ENCODE measurements at places on chromosomes 5 and 9.

GRCh38 chr5:122943050-122943698 is 93.4 kb downstream of the PPIC start:
- DNase-seq: no peak

- no peak for DNase-seq
Measured at GRCh38 chr9:115591584-115591984, 473.6 kb upstream of the TNC start.

DNA sequence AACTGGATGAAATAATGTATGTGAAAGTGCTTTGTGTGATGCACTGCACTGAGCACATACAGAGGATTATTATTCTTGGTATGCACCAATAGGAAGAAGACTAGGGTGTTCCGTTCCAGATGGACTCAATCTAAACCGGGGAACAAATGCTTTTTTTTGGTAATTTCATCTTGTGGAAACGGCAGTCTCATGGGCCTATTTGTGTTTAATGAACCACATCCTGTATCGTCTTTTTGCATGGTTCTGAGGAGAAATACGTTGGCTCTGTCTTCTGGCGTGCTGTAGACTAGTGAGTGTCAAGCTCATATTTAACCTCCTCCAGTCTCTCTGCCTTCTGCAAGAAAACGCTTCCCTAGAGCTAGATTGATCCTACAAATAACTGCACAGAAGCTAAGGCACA is 30.0 kb downstream of the TRIM32 start:
- no peak for DNase-seq

- DNase-seq: no peak
Measured at GRCh38 chr5:153974131-153974812, 64.4 kb downstream of the FAM114A2 start.

DNA sequence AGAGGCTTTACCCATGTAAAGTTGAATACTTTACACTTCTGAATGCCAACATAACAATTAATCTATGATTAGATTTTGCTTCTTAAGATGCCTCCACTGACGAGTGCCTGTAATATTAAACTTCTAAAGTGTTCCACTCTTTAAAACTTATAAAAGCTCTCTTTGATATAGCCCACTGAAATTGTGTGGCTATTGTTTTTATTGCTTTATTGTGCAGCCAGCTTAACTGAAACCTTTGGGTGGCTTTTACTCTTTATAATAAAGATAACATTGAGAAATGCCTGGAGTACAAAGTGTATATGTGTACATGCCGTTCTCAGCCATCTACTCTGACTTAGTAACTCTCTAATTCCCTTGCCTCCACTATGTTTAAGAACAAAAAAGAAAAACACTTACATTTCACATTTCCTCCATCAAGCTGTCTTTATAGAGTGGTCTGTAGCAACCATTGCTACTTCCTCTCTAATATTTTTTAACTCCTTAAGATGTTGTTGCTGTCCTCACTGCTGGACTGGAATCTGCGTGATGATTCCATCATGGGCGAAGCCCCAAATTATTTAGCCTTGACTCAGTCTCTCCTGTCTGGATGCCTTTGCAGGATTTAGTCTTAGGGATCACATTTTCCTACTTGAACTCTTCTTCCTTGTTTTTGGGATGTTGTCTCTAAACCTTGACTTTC is 9.1 kb downstream of the PIK3R1 start:
- no peak for DNase-seq

- no peak for DNase-seq
Measured at GRCh38 chr9:77808751-77809081, 160.6 kb upstream of the GNA14 start.

DNA sequence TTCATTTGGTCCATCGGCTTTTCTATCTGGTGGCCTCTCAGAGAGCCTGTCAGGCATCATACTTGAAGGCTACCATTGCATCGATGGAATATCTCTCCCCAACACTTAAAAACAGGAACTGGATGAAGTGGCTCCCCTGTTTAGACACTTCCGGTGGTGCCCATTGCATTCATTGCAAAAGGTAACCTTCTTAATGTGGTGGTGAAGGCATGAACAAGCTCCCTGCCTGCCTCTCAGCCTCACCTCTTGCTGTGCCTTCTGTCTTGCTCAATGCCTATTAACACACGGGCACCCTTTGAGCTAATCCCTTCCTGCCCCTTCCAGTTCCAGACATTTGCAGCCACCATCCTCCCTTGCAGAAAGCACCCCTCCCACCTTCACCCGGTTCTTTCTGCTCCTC is 233.1 kb upstream of the MSX2 start:
- no peak for DNase-seq

DNA sequence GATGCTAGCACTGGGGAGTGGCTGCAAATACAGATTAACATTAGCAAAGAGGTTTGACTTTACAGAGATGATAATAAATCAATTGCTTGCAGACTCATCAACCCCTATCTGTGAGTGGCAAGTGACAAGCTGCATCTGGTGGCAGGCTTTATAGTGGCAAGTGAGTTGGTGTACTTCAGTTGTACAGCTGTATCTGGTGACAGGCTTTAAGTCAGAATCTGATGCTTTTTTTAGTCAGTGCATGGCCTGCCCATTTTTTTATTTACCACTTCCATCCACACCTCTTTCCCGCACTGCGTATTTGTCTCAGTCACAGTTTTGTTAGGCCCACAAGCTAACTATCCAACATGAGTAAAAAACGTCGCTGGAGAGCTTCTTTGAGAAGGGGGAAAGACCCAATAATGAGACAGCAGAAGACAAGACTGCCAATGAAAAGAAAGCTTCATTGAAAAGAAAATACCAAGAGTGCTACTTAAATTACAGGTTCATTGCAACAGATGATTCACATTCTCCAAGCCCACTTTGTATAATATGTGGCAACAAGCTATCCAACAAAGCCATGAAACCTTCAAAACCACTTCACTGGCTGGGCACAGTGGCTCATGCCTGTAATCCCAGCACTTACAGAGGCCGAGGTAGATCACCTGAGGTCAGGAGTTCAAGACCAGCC is 23.1 kb downstream of the ANP32B start:
- no peak for DNase-seq

GRCh38 chr5:135304352-135305221 is 94.4 kb downstream of the MACROH2A1 start:
- no peak for DNase-seq

GRCh38 chr5:2190549-2190948 is 307.8 kb upstream of the IRX4 start:
- no peak for DNase-seq

GRCh38 chr5:179187229-179187678 is 127.1 kb downstream of the ZNF354C start:
- DNase-seq: no peak

DNA sequence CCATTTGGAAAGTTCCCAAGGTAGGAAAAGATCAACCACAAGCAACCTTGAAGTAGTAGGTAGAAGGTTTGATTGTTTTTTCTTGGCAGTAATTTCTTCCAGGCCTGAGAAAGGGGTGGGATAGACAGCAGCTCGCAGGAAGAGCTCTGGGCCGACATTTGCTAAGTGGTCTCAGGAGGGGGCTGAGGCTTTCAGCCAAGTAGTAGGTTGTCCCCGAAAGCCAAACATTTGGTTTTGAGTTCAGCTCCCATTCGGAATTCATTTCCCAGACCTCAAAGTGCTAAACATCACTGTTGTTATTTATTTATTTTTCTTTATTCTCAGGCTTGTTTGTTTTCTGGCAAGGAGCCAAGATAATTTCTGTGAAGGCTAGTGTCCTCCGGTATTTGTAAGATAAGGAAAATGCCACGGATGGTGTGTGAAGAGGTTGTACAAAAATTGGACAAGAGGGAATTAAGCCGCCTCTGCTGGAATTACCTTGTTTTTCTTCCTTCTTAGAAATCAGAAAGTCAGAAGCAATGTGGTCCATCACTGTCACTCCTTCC is 112.1 kb downstream of the KIF4B start:
- no peak for DNase-seq

DNA sequence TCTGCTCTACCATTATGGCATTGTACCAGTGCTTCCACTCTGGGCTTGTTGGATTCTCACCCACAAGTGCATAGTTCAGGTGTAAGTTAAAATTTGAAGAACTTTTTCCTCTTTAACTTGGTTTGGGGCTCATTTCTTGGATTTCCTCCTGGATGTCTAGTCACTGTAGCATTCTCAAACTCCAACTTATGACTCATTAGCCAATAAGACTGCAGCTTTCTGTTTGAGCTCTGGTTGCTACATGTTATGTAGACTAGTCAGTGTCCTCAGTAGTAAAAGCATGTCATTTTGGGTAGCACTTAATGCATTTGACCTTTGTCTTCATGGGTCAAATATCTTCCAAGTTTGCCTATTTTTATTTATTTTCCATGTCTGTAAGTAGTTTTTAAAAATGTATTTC is 790.8 kb downstream of the BRINP1 start:
- no peak for DNase-seq

DNA sequence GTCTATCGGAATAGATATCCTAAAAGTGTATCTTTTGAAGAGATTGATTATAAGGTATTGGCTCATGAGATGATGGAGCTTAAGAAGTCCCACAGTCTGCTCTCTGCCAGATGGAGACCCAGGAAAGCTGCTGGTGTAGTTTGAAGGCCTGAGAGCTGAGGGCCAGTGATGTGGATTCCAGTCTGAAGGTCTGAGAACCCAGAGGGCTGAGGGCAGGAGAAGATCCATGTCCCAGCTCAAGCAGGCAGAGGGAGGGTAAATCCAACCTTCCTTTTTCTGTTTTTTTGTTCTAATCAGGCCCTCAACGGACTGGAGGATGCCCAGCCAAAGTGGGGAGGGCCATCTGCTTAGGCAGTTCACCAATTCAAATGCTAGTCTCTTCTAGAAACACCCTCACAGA is 11.0 kb upstream of the ABL1 start:
- no peak for DNase-seq

GRCh38 chr5:74595143-74595925 is 45.2 kb downstream of the ENC1 start:
- no peak for DNase-seq

DNA sequence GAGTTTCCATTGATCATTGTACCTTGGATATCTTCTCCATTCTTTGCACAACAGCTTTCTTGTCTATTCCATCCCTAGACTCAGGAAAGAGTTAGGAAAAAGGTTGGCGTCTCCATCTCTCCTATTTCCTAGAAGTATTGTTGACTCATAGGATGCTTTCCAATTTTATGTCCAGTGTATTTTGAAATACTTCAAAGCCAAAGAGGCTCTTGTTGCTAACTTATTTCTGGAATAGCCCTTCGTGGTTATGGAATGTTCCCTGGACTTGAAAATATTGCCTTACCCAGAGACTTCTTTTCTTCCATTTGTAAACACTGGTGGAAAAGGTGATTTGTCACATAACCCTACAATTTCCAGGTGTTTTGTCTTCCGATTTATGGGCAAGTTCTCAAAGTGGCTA is 402.3 kb upstream of the ZNF608 start:
- DNase-seq: no peak

DNA sequence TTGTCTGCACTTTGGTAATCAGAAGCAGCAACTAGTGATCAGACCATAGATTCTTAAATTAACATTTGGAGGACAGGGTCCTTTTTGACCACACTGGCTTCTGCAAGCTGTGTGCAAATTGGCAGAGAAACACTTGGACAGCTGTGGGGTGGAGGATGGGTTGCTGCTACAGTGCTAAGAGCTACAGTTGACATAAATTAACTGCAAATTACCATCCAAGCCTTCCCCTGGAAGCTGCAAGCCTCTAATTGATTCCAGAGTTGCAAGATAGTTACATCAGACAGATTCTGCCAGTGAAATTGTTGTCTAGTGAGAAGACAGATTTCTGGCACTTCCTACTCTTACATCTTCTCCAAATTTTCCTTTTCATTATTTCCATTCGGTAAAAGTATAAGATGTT is 517.7 kb downstream of the DIRAS2 start:
- DNase-seq: no peak

GRCh38 chr5:112685386-112685785 is 52.3 kb upstream of the APC start:
- DNase-seq: no peak

DNA sequence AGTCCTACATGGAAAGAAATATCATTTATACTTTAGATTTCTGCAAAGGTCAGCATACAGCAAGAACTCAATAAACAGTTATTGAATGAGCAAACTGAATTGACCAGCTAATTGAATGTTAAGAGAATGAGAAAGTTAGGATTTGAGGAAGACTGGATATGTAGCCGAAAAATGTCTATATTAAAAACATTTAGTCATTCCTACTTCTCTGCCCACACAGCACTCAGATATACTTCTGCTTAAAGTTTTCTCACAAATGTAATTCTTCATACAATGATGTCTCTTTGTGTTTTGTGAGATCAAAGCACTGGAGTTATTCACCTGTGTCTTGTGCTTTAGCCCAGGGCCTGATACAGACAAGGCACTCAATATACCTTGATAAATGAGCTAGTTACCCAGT is 188.6 kb downstream of the PARP8 start:
- DNase-seq: no peak

DNA sequence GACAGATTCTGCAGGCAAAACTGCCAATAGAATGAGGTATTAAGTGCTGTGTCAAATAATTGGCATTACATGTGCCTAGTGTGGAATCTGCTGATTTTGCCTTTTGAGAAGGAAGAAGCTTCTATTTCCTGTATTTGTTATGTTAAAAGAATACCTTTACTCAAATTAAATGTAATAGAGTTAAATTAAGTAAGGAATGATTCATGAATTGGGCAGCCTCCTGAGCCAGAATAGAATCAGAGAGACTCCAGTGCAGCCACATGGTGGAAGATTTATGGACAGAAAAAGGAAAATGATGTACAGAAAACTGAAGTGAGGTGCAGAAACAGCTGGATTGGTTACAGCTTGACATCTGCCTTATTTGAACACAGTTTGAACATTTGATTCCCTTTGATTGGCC is 464.4 kb upstream of the SEMA6A start:
- DNase-seq: no peak

DNA sequence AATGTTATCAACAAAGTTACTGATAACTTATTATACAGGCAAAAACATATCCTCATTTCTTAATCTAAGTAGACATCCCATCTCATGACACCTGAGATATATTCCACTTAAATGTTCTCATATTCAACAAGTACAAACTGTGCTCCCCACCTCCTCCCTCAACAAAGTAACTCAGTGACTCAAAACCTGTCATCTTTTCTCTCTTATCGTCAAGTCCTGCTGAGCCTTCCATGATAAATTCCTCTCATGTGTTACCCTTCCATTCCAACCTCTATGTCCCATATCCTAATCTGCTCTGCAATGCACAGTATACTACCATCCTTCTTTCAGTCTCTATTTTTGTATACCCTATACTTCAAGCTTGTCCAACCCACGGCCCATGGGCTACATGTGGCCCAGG is 13.6 kb downstream of the RNF145 start:
- DNase-seq: no peak

- no peak for DNase-seq
Measured at GRCh38 chr9:112384690-112385089, 4.8 kb downstream of the HSDL2 start.

DNA sequence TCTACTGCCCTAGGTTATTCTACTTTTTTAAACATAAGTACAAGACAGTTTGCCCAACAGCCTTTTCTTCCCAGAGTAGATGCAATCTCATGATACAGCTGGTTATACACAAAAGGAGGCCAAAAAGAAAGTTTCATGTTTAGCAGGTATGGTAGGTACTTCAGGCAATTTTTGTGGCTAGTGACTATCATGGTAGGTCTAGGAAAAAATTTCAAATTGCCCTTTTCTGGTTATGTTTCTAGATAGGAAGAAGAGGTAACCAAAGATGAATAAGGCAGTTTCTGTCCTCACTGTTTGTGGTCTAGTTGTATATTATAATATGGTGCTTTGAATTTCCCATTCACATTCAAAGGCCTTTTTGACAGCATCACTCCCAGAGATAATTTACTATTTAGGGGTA is 19.7 kb downstream of the MEGF9 start:
- DNase-seq: no peak

GRCh38 chr5:116671211-116671736 is 96.7 kb upstream of the SEMA6A start:
- DNase-seq: no peak

GRCh38 chr5:91469517-91470165 is 86.5 kb upstream of the ARRDC3 start:
- no peak for DNase-seq

Data from activated B cell treated with CpG ODN at 0.5 μM for 24 hours (primary cell).